ENCODE measurements at places on chromosomes 16 and 17. TPM values are rescaled to one million over a fixed set of nuclear protein-coding genes. Genes with fewer than 3 reads are reported as not detected.

DNA sequence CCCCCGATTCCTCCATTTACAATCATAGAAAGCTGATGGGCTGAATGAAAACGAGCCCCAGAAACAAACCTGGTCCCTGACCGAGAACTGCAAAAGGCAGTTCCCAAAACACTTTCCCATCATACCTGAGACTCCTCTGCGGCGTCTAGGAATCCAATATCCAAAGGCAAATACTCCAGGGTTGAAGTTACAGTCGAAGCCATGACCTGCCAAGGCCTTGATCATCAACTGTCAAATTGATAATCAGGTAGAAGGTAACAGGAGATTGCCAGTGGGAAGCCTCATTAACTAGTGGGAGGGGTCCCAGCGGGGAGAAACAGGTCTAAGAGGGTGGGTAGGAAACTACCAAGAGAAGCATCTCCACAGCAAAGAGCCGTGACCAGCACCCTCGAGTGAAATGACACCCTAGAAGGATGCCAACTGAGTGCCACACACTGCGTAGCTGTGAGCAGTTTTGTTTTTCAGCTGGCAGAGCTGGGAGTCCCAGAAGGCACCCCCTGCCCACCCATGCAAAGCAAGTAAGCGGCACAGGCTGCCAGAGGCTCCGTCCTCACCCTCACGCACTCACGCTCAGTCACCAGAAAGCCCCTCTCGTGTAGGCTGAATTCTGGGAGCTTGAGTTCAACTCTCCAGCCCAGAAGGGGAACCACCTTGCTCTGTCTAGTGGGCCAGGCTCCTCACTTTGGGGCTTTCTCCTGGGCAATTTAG lies 146.1 kb downstream of the GAS7 start:
- peaks cover 11% of the 10 kb centered on the region for H3K4me1 ChIP-seq
- H3K36me3 ChIP-seq = no peaks in the 10 kb centered on the region
- H3K4me3 ChIP-seq = no peak overlapping the region
- no peaks in the 10 kb centered on the region for H3K27me3 ChIP-seq
- no peak overlapping the region for H3K27ac ChIP-seq

DNA sequence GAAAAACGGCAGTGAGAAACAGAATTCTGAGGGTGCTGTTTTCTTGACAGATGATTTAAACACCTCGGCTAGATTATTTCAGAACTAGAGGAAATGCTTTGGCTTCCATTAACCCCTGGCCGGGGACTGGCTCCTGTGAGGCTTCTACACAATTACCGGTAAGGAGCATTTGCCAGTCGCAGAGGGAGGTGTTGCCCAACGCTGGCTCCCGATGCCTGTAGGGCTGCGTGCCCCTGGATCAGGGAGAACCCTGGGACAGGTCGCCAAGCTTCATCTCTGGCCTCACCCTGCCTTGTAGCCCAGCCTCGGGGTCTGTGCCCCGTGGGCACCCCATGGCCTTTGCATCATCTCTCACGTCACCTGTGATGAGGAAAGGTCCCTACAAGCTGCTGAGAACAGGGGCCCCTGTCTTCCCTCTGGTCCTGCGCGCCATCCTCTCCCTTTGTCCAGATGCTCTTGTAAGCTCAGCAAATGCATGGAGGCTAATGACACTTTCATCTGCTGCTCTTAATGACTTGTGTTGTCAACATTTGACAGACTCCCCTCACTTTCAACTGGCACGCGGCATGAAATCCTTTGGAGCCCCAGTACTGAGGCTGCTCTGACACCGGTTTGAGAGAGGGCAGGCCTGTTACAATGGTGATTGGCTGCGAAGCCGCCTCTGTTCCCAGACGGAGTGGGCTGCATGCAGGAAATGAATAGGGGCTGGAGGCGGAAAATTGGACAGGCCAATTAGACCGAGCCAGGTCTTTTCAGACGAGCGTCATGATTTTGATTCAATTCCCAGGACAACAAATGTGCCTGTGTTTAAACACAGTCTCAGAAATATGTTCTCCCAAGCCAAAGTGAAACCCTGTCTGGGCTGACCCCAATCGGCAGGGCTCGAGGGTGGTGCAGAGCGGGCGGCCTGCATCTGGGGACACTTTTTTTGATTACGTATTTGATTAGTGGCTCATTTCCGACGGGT lies 85.5 kb upstream of the DOC2B start:
- H3K27ac ChIP-seq = no peak overlapping the region
- H3K36me3 ChIP-seq = no peaks in the 10 kb centered on the region
- no peaks in the 10 kb centered on the region for H3K4me1 ChIP-seq
- no peaks in the 10 kb centered on the region for H3K27me3 ChIP-seq

- H3K4me1 ChIP-seq = no peaks in the 10 kb centered on the region
- no peaks in the 10 kb centered on the region for H3K36me3 ChIP-seq
- H3K27me3 ChIP-seq = no peaks in the 10 kb centered on the region
- DNase-seq = no peak
- no peak overlapping the region for H3K27ac ChIP-seq
Observed at GRCh38 chr16:54489225-54490111, 202.9 kb upstream of the IRX3 start.

DNA sequence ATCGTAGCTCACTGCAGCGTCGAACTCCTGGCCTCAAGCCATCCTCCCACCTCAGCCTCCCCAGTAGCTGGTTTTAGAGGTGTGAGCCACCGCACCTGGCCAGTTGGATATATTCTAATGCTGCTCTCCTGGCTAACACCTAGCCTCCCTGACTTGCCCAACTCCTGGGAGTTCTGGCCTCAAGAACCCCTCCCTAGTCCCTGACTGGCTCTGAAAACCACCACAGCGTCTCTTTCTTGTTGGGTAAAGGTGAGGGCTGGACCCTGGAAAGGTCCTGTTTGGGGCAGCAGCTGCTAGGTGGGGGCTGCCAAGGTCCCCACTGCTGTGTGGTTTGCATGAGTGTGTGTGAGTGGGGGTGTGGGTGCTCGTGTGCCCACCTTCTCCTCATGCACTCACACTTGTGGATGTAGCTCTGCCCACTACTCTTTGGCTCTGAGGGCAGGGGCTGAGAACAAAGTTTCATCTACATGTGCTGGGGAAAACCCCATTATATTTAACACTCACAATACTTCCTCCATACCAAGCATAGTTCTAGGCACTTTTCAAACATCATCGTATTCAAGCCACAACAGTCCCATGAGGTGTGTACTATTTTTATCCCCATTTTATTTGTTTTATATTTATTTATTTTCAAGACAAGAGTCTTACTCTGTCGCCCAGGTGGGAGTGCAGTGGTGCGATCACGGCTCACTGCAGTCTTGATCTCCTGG lies 7.1 kb upstream of the SPNS3 start:
- no peaks in the 10 kb centered on the region for H3K4me1 ChIP-seq
- H3K4me3 ChIP-seq = no peak overlapping the region
- H3K27me3 ChIP-seq = no peaks in the 10 kb centered on the region
- H3K27ac ChIP-seq = no peak overlapping the region

The SNF8 gene
- 100 TPM for total RNA-seq

DNA sequence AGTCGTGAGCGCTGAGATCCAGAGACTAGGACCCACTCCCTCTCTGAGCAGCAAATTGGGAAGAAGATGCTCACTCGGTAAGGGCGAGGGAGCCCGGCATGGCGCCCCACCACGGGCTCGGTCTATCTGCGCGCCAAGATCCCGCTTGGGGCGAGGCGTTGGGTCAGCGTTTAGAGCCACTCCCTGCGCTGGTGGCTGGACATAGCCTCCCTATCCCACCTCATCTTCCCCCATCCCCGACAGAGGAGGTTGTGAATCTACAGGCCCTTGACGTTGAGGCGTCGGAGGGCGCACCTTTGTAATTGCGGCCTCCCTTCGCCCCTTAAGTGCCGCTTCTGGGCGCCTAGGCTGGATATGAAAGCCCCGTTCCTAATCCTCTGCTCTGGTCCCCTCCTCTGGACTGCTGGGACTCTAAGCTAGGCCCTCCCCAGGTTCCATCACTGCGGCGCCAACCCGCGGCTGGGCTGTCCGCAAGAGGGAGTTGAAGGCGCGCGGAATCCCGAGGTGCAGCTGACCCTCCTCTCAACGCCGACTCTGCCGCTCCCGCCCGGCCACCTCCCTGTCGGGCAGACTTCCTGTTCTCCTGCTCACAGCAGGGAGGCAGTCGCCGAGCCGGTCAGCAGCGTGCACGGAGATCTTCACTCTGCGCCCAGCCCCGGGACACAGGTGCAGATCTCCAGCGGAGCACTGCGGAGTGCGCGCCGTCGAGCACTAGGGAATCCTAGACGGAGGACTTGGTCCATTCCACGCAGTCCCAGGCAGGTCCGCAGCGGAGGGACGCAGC lies 16.1 kb upstream of the HOXB9 start:
- H3K27ac ChIP-seq = no peak overlapping the region
- H3K27me3 ChIP-seq = no peaks in the 10 kb centered on the region
- H3K4me3 ChIP-seq = no peak overlapping the region
- H3K36me3 ChIP-seq = no peaks in the 10 kb centered on the region
- H3K4me1 ChIP-seq = peaks cover 2% of the 10 kb centered on the region

DNA sequence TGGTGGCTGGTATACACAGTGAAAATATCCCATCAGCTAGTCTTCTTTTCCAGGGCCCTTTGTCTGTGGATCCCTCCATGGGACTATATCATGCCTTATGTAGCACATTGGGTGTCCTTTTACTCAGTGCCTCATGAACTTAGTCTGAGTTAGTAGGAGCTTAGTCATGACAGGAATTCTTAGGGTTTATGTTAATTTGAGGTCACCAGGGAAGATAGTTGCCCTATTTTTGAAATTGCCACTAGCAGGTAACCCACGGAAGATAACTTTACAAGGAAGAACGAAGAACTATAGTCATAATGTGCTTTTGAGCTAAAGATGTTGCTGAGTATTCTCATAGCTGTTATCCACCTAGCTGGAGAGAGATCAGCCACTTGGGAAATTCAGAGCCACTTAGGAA lies 14.8 kb upstream of the PLK1 start:
- no peak for DNase-seq
- H3K27me3 ChIP-seq = no peaks in the 10 kb centered on the region
- no peaks in the 10 kb centered on the region for H3K36me3 ChIP-seq
- H3K4me1 ChIP-seq = no peaks in the 10 kb centered on the region
- no peak overlapping the region for H3K4me3 ChIP-seq

The AOC3 gene
- 14.3 TPM for total RNA-seq

- no peak for DNase-seq
- no peak overlapping the region for H3K27ac ChIP-seq
Observed at GRCh38 chr16:55308973-55309372, 15.0 kb upstream of the IRX6 start.

DNA sequence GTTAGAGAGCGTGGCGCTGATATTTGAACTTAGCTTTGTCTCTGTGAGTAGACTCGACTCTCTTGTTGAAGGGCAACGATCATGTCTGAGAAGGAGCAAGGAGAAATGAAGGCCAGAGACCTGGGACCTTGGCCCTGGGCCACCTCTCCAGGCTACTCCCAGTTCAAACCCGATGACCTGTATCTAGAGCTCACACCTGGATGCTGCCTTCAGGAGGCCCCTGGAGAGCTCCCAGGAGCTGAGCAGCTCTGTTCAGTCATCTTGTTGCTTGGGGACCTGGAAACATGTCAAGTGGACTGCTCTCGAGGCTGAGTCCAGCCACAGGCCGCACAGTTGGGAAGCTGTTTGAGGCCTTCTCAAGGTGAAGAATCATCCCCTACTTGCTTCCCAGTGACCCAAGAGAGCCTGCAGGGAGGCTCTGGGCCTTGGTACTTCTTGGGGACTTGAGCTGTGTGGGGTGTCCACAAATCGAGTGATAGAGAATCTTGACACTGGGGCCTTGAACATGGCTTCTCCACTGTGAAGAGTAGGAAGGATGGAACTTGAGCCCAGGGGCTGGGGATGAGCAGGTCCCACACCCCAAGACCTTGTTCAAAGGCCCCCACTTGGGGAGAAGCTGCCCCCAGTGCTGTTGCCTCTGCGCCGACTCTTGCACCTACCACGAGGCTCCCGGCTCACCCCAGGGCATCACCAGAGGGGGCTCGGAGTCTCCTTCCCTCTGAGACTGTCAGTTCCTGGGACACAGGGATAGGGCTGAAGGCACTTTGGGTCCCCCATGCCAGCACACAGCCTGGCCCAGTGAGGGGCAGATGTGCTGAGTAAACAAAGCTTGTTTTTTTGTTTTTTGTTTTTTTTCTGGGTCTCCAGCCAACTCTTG lies 112.1 kb downstream of the IRX5 start:
- no peak overlapping the region for H3K4me3 ChIP-seq
- H3K27me3 ChIP-seq = no peaks in the 10 kb centered on the region
- no peak for DNase-seq
- H3K4me1 ChIP-seq = no peaks in the 10 kb centered on the region
- no peaks in the 10 kb centered on the region for H3K36me3 ChIP-seq

GRCh38 chr16:1494711-1495110 lies 1.6 kb downstream of the TELO2 start:
- no peak overlapping the region for H3K27ac ChIP-seq
- H3K36me3 ChIP-seq = no peaks in the 10 kb centered on the region
- H3K27me3 ChIP-seq = no peaks in the 10 kb centered on the region
- H3K4me1 ChIP-seq = peaks cover 15% of the 10 kb centered on the region

- DNase-seq = no peak
- peak overlapping the region; percentile 80 for H3K27ac ChIP-seq
- peak overlapping the region; percentile 79 for H3K4me3 ChIP-seq
- H3K4me1 ChIP-seq = peaks cover 29% of the 10 kb centered on the region
Observed at GRCh38 chr17:17043461-17044271, 1.4 kb downstream of the MPRIP start.

The AGRP gene
- total RNA-seq = 1.2 TPM

GRCh38 chr16:82633964-82634600 lies 7.3 kb downstream of the CDH13 start:
- DNase-seq = no peak
- no peaks in the 10 kb centered on the region for H3K4me1 ChIP-seq
- H3K4me3 ChIP-seq = no peak overlapping the region
- no peaks in the 10 kb centered on the region for H3K36me3 ChIP-seq
- no peaks in the 10 kb centered on the region for H3K27me3 ChIP-seq

DNA sequence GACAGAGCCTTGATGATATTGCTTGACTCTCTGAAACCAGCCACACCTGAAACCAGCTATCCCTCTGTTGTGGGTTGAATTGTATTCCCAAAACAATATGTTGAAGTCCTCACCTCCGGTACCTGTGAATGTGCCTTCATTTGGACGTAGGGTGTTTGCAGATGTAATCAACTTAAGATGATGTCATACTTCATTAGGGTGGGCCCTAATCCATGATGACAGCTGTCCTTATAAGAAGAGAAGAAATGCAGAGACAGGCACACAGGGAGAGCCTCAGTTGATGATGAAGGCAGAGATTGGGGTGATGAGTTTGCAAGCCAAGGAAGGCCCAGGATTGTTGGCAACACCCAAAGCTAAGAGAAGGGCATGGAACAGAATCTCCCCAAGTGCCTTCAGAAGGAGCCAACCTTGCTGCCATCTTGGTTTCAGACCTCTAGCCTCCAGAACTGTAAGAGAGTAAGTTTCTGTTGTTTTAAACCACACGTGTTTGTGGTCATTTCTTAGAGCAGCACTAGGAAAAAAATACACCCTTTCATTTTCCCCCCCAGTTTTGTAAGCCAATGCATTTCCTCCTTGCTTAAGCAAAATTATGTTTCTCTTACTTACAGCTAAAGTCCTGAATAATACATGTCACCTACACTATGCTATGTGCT lies 29.4 kb upstream of the MYH10 start:
- H3K27ac ChIP-seq = no peak overlapping the region
- no peaks in the 10 kb centered on the region for H3K4me1 ChIP-seq
- no peak for DNase-seq
- no peak overlapping the region for H3K4me3 ChIP-seq

Measured in testis (tissue), 5 donors.